Neural cell (in vitro differentiated cells): ENCODE measurements at places on chromosomes 13 and 19. TPM values are rescaled to one million over a fixed set of nuclear protein-coding genes. Genes with fewer than 3 reads are reported as not detected.

The KLK5 gene
- polyA plus RNA-seq: not detected in 2 replicates

The CYP2A7 gene
- not detected in 2 replicates for polyA plus RNA-seq

The DHDH gene
- 1.4 and 4.8 TPM in 2 replicates for polyA plus RNA-seq

The NTN5 gene
- polyA plus RNA-seq: 1.0 TPM in 1 of 2 replicates, not detected in the other

The SIGLEC10 gene
- not detected in 2 replicates for polyA plus RNA-seq

The IGFL2 gene
- polyA plus RNA-seq: not detected in 2 replicates

The CDC37 gene
- 359 and 408 TPM in 2 replicates for polyA plus RNA-seq

The CD70 gene
- not detected in 2 replicates for polyA plus RNA-seq

The SHISA7 gene
- 4.5 and 7.1 TPM in 2 replicates for polyA plus RNA-seq

The ITGBL1 gene
- polyA plus RNA-seq: 0.46 and 0.84 TPM in 2 replicates

The HAUS5 gene
- polyA plus RNA-seq: 13.1 and 14.4 TPM in 2 replicates

The CALR gene
- polyA plus RNA-seq: 211 and 242 TPM in 2 replicates

The RYR1 gene
- polyA plus RNA-seq: 0.44 and 0.69 TPM in 2 replicates

The ERICH4 gene
- not detected in 2 replicates for polyA plus RNA-seq

The SPPL2B gene
- polyA plus RNA-seq: 68.7 and 86.8 TPM in 2 replicates

The FAM83E gene
- polyA plus RNA-seq: 0.73 and 1.2 TPM in 2 replicates

The MEIS3 gene
- 357 and 379 TPM in 2 replicates for polyA plus RNA-seq

The EPN1 gene
- 21.0 and 23.6 TPM in 2 replicates for polyA plus RNA-seq

The RASAL3 gene
- 1.1 TPM in 1 of 2 replicates, not detected in the other for polyA plus RNA-seq

The ICAM3 gene
- polyA plus RNA-seq: 0.53 and 1.9 TPM in 2 replicates

The CLEC11A gene
- 18.4 and 19.5 TPM in 2 replicates for polyA plus RNA-seq

The ELF1 gene
- 1.1 and 2.0 TPM in 2 replicates for polyA plus RNA-seq

The CACNG6 gene
- polyA plus RNA-seq: 0.28 and 0.60 TPM in 2 replicates

The ZNF563 gene
- 1.7 and 3.6 TPM in 2 replicates for polyA plus RNA-seq

The SSC5D gene
- polyA plus RNA-seq: 0.45 and 1.4 TPM in 2 replicates

The LRRC63 gene
- polyA plus RNA-seq: not detected in 2 replicates

The SIAH3 gene
- 4.0 and 4.9 TPM in 2 replicates for polyA plus RNA-seq

The ATP4B gene
- 0.52 TPM in 1 of 2 replicates, not detected in the other for polyA plus RNA-seq

The C19orf85 gene
- 0.19 and 3.0 TPM in 2 replicates for polyA plus RNA-seq

The IZUMO4 gene
- 39.3 and 45.8 TPM in 2 replicates for polyA plus RNA-seq

The FFAR1 gene
- not detected in 2 replicates for polyA plus RNA-seq

The NLRP9 gene
- polyA plus RNA-seq: not detected in 2 replicates

The FGF9 gene
- polyA plus RNA-seq: 27.2 and 29.4 TPM in 2 replicates

The MTUS2 gene
- polyA plus RNA-seq: 4.4 and 8.4 TPM in 2 replicates

The SERP2 gene
- 14.8 and 15.4 TPM in 2 replicates for polyA plus RNA-seq

The ZNF772 gene
- 24.0 and 29.7 TPM in 2 replicates for polyA plus RNA-seq

The FSD1 gene
- polyA plus RNA-seq: 114 and 158 TPM in 2 replicates

The THSD8 gene
- polyA plus RNA-seq: not detected in 2 replicates

The METTL21C gene
- not detected in 2 replicates for polyA plus RNA-seq

The ZNF808 gene
- 6.5 and 13.4 TPM in 2 replicates for polyA plus RNA-seq

The FPR3 gene
- polyA plus RNA-seq: not detected in 2 replicates

The GFY gene
- polyA plus RNA-seq: not detected in 2 replicates

The ANGPTL8 gene
- polyA plus RNA-seq: not detected in 2 replicates
